Right cardiac atrium (tissue), 5 donors: ENCODE measurements at places on chromosomes 2 and 18. TPM values are rescaled to one million over a fixed set of nuclear protein-coding genes. Genes with fewer than 3 reads are reported as not detected.

DNA sequence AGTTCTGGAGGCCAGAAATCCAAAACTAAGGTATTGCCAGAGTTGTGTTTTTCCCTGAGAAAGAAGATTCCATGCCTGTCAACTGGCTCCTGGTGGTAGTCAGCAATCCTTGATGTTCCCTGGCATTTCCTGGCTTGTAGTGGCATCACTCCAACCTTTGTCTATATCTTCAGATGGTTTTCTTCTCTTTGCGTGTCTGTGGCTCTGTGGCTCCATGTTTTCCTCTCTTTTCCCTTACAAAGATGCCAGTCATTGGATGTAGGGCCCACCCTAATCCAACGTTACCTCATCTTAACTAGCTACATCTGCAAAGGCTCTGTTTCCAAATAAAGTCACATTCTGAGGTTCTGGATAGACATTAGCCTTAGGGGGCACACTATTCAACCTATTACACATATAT is 41.8 kb downstream of the SLC14A1 start:
- DNase-seq, result no peak

DNA sequence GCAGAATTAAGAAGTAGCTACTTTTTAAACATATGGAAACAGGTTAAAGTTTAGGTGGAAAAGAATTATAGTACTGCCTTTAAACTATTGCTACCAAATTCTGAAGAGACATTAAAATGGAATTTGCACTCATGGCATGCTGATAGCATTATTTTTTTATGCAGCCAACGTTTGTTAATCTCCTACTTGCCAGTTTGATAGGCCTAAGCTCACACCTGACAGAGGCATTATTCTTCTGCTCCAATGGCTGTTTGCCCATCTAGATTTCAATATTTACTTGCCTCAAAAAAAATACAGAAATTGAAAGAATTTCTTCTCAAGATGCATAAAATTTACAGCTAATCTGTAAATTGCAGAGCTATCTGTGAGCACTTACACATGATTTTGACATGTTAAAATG is 849.6 kb downstream of the CNTNAP5 start:
- DNase-seq, result no peak

DNA sequence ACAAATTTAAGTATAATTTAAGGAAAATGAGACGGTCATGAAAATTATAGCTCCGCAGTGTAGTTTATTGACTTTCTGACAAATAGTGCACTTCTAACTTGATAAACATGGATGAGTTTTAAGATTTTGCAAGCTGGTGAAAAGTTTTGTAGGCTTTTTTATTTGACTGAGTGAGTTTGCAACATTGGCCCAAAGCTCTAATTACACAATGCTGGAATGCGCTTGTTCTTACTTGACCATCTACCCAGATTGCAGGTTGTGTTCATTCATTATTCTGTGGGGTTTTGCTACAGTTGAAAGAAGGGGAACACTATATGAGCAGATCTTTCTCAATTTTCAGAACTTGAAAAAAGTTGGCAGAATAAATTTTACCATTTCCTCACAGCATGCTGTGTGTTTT is 13.5 kb downstream of the SPOPL start:
- no peak for DNase-seq

DNA sequence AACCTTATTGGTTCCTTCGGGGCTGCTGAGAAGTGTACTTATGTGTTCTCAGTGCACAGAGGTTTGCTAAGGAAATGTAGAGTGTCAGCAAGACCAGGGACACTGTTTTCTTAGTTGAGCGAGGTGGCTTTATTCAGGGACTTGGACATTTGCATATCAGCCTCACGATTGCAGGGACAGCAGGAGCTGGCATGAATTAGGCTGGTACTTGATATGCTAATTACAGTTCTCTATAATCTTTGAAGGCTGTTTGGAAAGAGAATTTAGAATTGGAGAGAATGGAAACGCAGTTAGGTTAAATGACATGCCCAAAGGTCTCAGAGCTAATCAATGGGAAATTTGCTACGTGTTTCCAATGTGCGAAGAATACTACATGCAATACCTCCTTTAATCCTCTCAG is 18.7 kb upstream of the MTCL1 start:
- no peak for DNase-seq

- no peak for DNase-seq
These were observed 8.0 kb upstream of the CDK15 start for GRCh38 chr2:201798252-201798913.

DNA sequence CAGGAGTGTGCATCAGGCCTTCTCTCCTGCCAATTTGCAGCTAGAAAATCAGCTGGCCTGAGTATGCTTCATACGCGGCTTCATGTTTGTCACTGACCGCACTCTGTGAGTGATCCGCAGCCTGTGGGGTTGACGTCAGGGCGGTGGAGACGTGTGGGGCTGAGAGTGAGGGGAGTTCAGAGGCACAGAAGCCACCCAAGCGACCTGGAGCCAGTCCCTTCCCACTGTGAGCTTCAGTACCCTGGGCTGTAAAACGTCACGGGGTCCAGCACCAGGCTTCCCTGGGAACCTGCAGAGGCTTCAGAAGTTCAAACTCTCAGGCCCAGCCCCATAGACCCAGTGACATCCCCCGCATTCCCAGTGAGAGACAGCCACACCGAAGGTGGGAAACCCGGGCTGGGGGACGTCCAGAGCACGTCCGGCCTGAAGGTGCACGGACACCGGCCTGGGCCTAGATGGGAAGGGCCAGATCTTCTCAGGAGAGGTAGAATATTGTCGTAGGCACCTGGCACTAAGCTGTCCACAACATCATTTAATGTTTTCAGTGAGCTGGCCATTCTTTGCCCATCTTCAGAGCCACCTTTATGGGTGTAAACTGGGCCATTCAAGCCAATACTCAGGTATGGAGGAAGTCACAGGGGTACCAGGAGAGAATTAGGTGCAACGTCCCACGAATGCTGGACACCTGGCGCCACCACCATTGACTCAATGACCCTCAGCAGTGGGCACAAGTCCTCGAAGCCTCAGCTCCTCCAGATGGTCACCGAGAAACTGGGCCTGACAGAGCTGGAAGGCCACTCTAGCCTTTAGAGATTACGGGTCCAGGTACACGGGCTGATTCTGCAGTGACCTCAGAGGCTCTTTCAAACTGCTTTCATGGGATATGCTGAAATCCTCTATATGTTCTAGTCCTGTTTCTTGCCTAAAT is 235.6 kb upstream of the MYT1L start:
- DNase-seq, result no peak

NMUR1 gene
- total RNA-seq, result 0.88 TPM

STARD6 gene
- not detected for total RNA-seq

DOCK10 gene
- total RNA-seq, result 4.8 TPM

SCG2 gene
- 0.61 TPM for total RNA-seq
